ENCODE measurements at places on chromosomes 6 and 20.

GRCh38 chr6:73348550-73349204 is 5.4 kb downstream of the DPPA5 start:
- DNase-seq = no peak

DNA sequence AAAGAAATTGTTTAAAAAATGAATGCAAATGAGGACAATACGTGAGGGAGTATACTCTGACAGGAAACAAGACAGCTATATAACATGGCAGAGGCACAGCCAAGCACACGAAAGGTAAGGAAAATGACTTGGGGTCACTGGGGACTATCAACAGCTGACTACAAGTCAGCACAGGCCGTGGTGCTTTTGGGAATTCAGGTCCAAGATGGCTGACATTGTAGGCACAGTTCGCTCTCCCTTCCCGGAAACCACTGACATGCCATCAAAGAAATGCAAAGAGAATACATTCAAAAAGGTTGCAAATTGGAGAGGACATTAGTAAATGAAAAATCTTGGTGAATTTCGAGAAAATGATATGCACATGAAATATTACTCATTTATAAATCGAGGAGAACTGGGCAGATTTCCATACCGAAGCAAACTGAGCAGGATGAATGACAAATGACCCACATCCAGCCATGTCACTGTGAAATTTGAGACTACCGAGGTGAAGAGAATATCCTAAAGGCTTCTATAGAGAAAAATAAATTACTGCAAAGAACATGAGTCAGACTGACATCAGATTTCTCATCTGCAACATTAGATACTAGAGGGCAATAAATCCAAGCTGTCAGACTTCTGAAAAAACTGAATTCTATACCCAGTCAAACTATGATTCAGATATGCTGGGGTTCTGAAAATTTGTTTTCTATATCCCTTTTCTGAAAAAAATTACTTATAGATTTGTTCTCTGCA is 391.1 kb downstream of the BTBD9 start:
- DNase-seq = no peak

DNA sequence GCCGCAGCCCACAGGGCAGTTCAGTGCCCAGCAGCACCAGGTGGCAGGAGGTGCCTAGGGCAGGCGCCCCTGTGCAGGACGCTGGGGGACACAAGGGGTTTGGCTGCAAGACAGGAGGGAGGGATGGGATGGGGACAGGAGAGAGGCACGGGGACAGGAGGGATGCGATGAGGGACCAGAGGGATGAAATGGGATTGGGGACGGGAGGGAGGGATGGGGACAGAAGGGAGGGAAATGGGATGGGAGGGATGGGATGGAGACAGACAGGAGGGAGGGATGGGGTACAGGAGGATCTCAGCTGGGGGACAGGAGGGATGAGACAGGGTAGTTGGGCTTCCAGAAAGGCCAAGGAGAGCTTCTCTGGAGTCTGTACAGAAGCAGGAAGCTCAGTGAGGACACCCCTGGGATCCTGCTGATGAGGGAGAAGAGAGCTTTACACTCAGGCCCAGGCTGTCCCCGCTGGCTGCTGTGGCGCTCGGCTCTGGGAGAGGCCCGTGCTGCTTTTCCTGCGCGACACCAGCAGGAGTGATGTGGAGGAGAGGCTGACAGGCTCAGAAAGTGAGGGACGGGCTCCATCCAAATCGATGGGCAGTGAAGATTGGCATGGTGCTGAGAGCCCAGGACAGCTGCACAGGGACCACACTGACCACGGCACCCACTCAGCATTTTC is 400.8 kb downstream of the SMOC2 start:
- no peak for DNase-seq

DNA sequence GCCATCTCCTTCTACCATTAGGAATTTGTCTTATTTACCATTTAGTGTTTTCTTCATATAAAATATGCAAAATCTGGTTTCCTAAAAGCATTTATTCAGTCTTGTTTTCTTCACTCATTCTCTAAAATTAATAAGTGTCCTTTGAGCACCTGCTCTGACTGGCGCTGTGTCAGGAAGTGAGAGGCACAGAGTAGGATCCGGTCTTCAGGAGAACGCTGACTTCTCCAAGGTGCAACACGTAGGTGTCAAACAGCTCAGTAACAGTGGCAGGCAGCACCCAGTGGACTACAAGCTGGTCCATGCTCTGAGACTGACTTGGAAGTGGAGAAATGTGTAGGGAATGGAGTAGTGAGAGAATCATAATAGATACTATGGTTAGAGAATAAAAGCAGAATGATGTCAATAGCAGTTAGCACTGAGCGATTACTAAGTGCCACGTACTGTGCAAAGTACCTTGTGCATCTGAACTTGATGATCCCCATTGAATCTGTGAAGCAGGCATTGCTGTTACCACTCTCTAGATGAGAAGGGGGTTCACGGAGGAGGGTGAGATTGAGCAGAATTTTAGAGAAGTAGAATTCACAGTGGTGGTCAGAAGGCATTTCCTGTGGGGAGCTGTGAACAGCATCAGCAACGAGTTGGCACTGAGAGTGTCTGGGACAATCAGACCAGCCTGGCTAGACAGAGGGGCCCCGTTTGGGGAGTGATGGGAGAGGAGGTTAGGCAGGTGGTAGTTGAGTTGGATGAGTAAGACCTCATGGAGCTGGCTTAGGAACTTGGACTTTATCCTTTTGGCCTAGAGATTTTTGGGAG is 569.8 kb downstream of the QKI start:
- no peak for DNase-seq

- no peak for DNase-seq
Observed at GRCh38 chr6:11902527-11902926, 109.6 kb upstream of the HIVEP1 start.

All from T-helper 1 cell (primary cell).